Mucosa of gallbladder (tissue), 1 donor: ENCODE measurements at places on chromosomes 7 and 10.

DNA sequence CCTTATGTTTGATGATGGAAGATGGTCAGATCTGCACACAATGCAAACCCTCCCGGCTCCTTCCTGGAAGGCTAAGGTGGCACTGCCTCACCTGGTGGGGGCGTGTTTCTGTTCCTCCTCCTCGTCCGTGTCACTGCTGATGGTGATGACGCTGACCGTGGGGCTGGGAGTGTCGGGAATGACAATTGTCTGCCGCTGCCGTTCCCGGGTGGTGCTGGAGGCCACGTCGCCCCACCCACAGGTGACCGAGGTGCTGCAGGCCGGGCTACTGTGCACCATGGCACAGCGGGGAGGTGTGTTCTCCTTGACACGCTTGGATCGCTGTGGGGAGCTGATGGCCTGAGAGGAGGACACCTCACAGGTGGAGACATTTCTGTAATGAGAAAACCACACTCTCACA is 73.1 kb downstream of the CLEC2L start:
- no peak for DNase-seq

- no peak for DNase-seq
These were observed 172.8 kb downstream of the NRP1 start for GRCh38 chr10:33161550-33162247.

DNA sequence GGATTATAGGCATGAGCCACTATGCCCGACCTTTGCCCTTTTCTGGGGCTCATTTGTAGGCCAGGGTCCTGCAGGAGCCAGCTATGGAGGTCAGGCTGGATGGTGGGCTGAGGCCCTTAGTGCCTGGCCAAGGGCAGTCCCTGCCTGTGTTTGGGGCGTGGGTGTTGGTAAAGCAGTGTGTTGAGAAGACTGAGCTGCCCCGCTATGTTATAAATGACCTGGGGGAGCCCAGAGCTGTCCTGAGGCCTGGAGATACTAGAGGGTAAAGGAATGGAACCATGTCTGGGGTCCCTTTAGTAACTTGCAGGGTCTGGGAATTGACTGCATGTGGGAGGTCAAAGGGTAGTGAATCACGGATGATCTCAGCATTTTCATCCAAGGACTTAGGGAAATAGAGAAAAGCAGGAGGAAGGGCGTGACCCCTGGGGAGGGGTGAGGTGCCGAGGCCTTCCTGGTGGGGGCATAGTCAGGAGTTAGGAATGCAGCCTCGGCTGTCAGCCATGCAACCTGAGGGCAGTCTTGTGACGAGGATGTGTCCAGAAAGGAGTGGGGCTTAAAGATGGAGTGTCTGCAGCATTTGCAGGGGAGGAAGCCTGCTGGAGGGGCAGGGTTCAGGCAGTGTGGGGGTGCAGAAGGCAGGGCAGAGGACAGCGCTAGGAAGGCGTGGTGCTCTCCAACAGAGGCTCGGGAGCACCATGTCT is 31.5 kb downstream of the TMEM248 start:
- DNase-seq = peak; percentile 26

GRCh38 chr7:90736316-90736715 is 140.2 kb downstream of the CDK14 start:
- DNase-seq = no peak

DNA sequence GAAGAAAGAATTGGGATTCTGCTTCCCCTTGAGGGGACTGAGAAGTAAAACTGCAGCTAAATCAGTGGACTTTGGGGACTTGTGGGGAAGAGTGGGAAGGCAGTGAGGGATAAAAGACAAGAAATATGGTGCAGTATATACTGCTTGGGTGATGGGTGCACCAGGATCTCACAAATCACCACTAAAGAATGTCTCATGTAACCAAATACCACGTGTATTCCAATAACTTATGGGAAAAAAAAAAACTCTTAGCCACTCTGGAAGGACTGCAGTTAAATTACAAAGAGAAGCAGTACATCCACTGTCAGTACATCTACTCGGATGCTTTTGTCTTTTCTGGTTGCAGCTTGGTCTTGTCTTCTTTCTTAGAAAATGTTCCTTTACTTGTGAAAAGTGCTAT is 27.4 kb upstream of the GOT1 start:
- no peak for DNase-seq

DNA sequence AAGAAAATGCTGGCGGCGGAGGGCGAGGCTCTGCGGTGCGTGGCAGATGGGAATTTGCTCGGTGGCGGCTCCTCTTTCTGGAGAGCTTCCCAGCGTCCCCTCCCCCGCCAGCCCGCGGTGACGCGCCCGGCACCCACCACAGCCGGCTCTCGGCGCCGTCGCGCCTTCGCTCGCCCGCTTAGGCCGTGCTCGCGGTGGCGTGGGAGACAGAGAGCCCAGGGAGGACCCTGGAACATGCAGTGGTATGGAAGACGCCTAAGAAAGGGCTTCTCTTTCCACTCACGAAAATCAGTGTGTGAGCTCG is 576 bp upstream of the CSGALNACT2 start:
- peak; percentile 37 for DNase-seq

DNA sequence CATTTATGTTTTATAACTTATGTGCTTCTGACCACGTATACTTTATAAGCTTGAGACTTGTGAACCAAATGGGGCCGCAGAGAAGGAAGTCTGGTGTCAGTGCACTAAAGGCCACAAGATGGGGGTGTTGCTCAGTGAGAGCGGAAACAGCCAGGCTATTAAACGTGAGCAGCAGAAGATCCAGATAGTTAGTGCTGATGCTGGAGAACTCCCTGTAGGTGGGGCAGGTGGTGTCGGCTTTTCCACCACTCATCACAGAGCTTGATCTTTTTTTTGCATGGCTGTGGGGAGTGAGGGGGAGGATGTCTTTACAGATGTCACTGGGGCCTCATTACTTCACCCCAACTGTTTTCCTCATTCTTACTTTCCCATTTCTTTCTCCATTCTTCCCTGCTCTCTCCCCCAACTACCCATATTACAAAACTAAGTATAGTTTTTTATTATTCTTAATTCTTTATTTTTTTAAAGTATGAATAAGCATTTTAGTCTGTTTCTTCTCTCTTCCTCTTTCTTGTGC is 34.7 kb downstream of the ACADSB start:
- peak; percentile 16 for DNase-seq

DNA sequence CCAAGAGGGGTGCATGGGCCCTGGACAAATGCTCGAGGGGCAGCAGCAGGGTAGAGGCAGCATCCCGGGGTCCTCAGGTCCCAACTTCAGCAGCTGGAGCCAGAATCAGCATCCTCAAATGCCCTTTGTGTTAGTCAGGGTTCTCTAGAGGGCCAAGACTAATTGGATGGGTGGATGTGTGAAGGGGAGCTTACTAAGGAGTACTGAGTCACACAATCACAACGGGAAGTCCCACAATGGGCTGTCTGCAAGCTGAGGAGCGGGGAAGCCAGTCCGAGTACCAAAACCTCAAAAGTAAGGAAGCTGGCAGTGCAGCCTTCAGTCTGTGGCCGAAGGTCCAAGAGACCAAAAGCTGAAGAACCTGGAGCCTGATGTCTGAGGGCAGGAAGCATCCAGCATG is 162.9 kb upstream of the TCERG1L start:
- DNase-seq = no peak

- DNase-seq = no peak
These were observed 511.3 kb downstream of the ARL4A start for GRCh38 chr7:13198727-13199126.
